ENCODE measurements at places on chromosomes 6 and 20. TPM values are rescaled to one million over a fixed set of nuclear protein-coding genes. Genes with fewer than 3 reads are reported as not detected.

DNA sequence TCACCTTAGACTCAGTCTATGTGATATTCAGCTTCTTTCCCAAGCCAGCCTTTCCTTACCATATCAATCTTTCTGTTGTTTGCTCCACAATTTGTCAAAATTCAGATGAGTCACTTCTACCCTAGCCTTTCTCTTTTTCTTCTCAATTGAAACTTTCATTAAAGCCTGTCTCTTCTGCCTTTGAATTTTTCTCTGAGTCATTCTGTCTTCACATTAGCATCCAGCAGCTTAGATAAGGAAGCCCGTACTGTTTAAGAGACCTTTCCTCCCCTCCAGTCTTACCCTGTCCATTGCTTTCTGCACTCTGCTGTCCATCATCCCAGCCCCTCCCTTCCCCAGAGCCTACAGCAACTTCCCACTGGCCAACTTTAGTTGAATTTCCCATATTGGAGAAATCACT lies 34.9 kb upstream of the RALGAPA2 start:
- no peak for DNase-seq

GRCh38 chr6:37244430-37245310 lies 12.9 kb upstream of the TBC1D22B start:
- DNase-seq: no peak

DNA sequence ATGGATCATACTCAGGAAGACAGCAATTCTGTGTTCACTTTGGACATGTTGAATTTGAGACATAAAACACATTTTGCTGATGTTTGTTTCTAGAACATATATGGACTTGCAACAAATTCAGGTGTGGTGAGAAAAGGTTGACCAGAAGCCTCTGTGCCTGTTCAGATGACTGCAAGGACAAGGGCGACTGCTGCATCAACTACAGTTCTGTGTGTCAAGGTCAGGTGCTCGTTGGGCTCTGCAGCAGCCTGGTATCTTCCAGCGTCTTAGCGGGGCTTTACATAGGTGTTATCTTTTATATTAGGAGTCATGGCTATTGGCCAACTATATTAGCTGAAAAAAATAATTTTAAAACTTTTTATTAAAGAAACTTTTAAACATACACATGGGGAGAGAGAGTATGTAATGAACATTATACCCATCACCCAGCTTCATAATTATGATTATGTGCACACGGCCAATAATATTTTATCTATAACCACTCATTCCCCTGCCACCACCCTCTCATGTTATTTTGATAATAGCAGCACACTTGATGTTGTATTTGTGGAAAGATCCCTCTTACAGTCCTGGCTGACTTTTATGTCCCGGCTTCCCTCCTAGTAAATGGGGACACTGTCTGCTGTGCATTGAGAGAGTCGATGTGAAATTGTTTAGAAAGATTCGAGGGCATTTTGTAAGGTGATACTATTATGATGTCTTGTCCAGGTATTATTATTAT lies 43.4 kb downstream of the ENPP1 start:
- DNase-seq: no peak

GRCh38 chr6:5606546-5606945 lies 345.2 kb downstream of the FARS2 start:
- no peak for DNase-seq

- no peak for DNase-seq
Measured at GRCh38 chr20:58184063-58184462, 44.4 kb downstream of the ANKRD60 start.

DNA sequence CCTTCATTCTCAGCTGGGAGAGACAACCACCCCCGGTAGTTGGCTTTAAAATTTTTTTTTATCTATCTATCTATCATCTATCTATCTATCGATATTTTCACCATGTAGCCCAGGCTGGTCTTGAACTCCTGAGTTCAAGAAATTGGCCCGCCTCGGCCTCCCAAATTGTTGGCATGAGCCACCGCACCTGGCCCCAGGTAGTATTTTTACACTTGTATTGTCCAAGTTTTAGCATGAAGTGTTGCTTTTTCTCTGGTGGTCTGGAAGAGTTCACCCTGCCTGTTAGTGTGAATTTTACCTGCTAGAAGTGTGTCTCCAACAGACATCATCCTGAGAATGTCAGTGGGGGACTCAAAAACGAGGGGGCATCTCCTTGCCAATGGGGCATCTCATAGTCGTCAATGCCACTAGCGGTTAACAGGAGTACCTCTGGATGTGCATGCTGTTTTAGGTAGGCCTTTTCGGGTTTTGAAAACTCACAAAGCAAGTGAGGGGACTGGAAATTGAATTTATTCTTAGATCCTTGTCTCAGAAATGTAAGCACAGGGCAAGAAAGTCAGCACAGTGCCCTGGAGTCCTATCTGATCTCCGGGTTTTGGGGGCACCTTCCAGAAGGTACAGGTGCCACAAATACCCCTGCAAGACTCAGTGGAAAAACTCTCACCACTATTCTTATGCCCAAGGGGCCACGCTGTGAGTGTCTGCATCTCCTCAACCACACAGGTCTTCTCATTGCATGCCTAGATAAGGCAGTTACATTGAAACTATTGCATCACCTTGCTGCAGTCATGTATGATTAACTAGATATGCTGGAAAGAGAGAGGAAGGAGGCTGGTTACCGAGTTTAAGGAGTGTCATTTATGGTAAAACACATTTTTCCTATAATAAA lies 37.1 kb downstream of the TNFAIP3 start:
- DNase-seq: no peak

DNA sequence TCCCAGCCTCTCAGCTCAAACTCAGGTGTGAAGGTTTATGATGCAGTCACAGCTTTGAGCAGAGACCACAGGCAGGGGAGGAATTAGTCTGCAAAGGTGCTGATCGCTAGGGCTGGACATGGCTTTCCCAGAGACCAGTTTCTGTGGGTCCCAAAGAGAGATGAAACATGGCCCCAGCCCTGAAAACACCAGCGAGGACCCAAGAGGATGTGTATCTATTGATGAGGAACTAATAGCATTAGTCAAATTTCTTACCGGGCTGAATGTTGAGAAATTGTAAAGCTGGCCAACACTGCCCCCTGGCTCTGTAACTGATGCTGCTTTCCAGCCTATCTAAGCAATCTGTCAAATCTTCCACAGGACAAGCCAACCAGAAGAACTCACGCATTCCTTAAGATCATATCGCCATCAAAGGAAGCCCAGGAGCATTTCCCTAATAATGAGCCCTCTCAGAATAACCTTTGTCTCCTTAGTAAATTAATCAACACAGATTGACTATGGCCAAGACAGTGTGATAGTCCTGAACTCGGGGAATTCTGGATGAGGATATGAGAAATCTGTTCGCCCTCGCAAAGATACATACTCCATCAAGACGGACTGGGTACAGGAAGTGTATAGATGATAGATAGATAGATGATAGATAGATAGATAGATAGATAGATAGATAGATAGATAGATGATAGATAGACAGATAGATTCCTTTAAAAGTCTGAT lies 7.8 kb upstream of the ACSS1 start:
- DNase-seq: peak; percentile 56

DNA sequence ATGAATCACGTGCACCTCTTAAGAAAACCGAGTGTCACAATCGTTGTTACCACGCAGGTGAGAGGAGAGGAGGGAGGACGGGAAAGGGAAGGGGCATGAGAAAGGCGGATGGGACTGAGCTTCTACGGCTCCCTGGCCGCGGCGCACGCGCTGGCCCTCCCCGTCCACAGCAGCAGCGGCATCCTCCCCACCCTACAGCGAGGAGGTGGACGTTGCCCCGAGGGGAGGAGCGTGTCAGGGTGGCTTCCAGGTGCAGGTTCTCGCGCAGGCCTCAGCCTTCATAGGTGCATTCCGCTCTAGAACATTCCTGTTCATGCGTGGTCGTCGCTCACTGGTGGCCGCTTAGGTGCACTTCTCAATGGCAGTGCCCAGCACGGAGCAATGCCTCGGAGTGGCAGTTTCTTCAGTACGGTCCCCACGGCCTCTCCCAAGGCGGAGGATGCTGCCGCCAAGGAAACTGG lies 29.7 kb upstream of the AFDN start:
- DNase-seq: no peak

GRCh38 chr20:41230136-41230535 lies 87.4 kb downstream of the ZHX3 start:
- no peak for DNase-seq

DNA sequence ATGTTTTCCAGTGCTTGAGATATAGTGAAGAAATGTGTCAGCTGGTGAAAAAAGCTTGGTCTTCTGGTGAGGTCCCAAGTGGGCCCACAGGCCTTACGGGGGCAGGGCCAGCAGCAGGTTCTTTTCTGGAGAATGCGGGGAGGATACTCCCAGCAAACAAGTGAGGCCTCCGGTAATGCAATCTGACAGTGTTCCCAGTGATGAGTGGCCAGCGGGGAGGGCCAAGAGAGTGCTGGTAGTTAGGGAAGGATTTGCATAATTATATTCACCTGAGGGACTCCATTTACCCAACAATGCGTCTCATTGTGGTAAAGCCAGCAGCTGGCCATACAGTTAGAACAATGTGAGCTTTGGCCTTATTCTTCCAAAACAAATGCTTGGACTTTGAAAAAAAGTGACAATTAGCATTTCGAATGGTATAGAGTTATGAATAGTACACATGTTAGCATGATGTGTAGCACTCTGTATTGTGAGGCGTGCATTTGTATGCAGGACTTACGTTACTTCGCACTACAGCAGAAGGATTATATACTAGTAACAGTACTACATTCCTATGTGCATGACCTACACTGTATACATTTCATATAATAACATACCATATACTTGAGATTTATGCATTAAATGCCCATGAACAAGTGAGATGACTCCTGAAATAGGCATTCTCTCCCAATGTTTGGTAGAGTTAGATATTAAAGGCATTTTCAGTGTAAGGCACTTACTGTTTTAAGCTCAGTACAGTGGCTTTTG lies 69.8 kb downstream of the MYB start:
- DNase-seq: no peak

DNA sequence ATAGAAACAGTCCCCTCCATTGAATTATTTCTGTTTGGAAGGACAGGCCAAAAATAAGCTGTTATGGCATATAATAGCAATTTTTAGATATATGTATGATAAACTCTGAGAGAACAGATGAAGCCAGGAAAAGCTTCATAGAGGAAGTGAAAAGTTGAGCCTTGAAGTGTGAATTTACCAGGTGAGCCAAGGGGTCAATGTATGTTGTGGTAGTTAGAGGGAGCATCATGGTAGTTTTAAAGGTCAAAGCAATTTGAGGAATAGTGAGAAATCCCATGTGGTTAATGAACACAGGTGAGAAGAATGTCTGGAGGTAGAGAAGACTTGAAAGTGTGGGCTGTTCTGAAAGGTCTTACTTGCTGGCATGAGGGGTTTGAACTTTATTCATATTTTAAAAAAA lies 47.0 kb downstream of the COL19A1 start:
- DNase-seq: no peak

DNA sequence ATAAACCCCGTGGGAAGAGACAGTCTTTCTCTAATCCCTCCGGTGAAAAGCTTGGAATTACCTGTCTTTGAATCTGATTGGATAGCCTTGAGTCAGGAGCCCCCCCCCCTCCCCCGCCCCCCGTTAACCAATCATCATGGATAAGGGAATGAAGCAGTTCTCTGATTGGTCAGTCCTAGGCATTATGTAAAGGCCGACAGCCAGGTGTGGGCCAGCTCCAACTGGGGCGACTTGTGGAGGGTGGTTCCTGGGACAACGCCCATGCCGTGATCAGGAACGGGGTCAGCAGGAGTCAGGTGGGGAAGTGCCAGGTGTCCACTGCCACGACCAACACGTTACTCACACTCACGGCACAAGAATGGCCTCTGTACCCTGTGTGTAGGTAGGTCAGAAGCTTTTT lies 406.8 kb upstream of the SULF2 start:
- DNase-seq: no peak

DNA sequence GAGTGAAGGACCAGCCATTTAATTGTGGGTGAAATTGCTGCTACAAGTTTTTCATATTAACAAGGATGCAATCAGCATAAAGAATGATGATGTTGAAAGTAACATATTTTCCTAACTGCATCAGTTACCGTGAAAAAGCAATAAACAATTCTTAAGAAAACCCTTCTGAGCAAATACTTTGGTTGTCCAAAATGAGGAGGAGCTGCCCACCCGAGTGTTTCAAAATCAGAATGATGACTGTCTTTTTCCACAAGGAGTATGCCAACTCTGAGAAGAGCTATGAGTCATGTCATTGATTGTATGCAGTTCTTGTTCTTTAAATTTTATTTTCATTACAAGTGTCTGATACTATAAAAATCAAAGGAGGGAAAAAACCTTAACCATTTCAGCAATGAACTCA lies 470.5 kb downstream of the COL12A1 start:
- DNase-seq: no peak

DNA sequence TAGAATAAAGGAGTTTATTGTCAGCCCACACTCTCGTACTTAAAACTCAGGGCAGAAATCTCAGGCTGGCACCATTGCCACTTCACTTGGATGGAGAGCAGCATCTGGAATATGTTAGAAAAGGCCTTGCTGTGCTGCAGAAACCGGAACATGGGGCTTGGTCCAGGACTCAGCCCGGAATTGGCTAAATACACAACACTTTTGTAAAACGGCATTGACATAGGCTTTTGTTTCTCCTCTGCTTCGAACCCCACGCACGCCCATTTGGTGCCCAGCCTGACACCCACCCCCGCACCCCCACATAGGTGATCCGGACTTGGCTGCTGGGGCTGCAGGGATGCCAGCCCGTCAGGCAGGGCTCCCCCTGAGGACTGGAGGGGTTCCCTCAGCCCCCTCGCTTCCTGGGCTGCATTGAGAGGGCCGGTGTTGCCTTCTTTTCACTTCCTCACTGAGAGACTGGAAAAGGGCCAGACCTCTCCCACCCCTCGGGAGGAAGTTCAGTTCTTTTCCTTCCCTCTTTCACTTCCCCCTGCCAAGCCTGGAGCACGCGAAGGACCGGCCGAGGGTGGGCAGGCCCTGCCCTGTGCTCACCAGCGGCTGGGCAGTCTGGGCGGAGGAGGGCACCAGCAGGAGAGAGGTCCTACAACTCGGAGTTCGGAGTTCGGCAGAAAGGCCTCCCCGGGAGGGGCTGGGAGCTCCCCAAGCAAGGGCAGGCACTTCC lies 17.9 kb upstream of the CST3 start:
- DNase-seq: no peak

DNA sequence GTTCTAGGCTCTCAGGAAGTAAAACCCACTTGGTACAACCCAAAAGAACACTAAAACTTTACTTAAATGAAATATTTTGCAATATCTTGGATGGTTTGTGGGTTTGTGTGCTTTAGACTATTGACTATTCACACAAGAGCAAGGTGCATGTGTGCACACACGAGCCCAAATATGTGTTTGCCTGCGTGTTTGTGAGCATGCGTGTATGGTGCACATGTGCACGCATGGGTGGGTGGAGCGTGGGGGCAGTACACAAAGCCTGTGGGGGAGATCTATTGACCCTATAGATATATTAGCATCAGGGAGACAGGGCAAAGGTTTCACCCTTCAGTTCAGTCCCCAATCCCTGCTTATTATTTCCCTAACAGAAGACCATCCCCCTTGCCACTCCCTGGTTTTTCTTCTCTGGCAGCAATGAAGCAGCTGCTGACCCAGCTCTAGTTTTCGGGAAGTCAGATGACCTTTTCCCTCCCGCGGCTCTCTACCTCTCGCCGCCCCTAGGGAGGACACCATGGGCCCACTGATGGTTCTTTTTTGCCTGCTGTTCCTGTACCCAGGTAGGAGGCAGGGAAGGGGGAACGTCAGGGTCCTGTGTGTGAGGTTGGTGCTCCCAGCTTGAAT lies at the start of gene C2:
TSS of gene C2 (plus strand) at position 476 of the 621 bp plus-strand sequence. CDS start at position 512, 36 bp downstream.
- no peak for DNase-seq

GRCh38 chr20:5234158-5234557 lies 82.6 kb downstream of the PROKR2 start:
- DNase-seq: no peak

Gene BMP7
- total RNA-seq: not detected

Gene C2
- total RNA-seq: 3.7 TPM

Gene NPEPL1
- total RNA-seq: 79.0 TPM

Gene MATN4
- total RNA-seq: not detected

Gene TCF19
- 9.6 TPM for total RNA-seq

Gene ABHD16B
- not detected for total RNA-seq

Gene TMC2
- not detected for total RNA-seq

Gene LRRC1
- 3.9 TPM for total RNA-seq
